ENCODE measurements at places on chromosomes 16 and 17.
A peak's percentile ranks its signal among the peaks of the same experiment; 100 is the strongest.

GRCh38 chr17:49520386-49521087, 25.4 kb downstream of the NGFR start:
- no peak for DNase-seq

DNA sequence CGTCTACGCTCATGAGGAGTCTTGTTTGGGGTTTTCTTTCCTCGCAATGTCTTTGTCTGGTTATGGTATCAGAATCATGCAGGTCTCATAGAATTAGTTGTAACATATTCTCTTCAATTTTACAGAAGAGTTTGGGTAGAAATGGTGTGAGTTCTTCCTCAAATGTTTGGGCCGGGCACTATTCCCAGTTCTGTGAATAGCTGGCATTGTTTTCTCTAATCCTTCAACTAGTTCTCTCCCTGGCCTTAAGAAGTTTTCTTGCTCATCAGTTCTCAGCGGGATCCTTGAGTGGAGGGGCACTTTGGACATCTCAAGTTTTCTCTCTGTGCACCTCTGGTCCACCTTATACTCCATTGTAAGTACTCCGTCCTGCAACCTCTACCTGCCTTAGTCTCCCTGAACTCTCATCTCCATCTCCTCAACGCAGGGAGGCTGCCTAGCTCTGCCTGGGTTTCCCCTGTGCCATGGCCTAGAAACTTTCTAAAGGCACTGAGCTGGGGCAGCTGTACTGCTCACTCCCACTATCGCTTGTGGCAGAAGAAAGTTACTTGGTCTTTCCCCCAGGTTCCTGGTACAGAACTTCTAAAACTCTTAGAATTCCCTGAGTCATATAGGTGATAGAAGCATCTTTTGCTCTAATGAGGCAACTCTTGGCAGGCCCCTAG, 16.9 kb downstream of the NSMCE1 start:
- DNase-seq, result no peak

GRCh38 chr17:49369760-49370159, 7.7 kb upstream of the ZNF652 start:
- no peak for DNase-seq

DNA sequence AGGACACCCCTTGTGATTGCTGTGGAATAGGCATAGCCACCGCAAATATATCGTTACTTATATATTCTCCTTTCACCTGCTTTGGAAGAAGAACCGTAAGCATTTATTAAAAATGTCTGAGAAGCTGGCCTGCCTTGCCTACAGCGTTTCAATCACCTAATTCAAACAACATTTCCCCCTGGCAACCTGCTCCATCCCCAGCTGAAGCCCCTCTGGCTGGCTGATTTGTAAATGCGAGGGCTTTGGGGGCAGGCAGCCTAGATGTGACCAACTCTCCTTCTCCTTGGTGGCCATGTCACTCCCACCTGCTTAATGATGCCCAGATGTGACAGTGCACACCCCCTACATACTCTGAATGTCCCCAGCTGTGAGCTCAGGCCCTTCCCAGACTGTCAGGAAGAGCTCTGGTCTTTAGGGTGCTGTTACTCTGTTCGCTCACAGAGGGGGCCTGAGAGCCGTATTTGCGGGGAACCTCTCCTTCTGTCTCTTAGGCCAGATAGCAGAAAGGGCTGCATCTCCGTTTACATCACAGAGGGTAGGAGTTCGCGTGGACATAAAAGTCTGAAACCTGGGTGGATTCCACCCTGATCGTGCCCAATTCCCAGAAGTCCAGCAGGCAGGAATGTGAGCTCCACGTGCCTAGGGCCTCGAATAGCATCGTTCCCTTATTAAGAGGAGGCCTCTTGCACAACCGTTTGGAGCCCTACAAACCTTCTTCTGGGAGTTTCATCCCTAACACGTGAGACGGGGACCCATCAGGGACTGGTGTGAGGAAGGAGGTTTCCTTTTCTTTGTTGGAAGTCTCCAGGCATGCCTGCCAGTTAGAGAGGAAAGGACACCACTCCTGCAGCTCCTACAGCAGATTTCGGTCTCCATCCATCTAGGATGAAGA, 2.4 kb upstream of the SDK2 start:
- DNase-seq, result no peak

- no peak for DNase-seq
Observed at GRCh38 chr17:82300707-82301270, 16.6 kb downstream of the CD7 start.

- no peak for DNase-seq
Observed at GRCh38 chr16:397135-397661, at the start of gene NME4. NME4 (plus strand) TSS chr16:397199; CDS start chr16:397223, 24 bp downstream.

DNA sequence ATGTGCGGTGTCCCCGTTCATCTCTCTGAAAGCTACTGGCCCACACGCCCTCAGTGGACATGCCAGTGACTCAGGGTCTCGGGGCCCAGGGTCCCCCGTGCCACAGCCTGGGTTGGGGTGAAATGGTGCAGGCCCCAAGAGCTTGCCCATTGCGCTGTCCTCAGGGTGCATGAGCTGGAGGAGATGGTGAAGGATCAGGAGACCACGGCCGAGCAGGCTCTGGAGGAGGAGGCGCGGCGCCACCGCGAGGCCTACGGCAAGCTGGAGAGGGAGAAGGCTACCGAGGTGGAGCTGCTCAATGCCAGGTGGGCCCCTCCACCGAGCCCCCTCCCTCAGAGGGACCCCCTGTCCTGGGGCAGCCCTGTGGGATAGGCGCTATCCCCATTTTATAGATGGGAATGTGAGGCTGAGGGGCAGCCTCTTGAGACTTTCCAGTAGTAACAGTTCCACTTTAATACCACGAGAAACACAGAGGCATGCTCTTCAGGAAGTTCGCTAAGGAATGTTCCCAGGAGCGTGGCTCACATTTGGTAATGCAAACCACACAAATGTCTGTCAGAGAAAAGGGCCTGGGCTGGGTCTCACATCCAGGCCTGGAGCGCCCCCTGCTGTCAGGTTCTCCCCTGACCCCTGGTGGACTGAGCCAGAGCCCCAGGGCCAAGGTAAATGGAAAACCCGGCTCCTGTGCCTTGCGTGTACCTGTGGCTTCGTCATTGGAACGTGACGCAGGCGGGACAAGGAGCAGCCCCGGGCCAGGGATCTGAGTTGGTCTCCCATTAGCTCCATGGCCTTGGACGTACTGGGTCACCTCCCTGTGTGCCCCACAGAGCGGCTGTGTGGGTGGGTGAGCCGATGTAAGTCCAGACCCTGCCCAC, 133.7 kb downstream of the RAB11FIP4 start:
- peak; percentile 79 for DNase-seq

DNA sequence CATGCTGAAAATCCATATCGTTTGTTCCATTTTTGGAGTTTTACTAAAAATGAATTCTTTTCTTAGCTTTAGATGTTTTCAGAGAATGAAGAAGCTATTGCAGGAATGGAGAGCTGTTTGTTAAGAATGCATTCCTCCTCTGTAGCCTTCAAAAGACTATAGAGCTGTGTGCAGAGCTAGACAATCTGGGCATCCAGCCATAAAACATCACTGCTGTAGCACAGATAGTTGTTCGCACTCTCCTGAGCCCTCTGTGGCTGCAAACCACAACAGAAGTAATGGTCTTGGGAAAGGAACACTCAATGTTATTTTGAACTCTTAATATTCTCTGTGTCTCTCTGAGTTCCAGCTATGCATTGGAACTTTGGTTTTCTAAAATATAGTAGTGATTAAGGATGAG, 4.9 kb downstream of the TNRC6C start:
- no peak for DNase-seq

DNA sequence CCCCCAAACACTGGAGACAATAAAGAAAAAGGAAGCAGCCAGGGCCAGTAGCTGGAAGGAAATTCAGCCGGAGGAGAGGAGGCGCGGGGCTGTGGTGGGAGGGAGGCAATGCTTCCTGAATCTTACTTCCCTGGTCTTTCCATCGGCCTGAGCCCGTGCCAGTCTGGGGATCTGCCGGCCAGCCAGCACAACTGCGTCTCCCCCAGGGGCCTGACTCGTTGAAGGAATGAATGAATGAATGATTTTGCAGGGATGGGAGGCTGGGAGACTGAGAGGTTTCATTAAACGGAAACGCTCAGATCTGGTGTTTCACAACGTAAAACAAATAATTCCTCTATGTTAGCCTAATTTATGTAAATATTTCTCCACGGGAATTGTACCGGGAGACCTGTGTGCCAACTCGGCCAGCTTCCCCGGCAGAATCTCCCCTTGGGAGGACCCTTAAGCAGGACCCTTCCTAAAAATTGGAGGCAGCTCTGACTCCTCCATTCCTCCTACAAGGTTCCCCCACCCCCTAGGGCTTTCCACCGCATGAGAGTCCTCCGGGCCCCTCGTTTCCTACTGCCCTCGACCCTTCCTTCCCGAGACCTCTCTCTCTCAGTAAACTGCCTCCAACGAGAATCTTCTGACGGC, 1.3 kb upstream of the BAIAP2 start:
- no peak for DNase-seq

DNA sequence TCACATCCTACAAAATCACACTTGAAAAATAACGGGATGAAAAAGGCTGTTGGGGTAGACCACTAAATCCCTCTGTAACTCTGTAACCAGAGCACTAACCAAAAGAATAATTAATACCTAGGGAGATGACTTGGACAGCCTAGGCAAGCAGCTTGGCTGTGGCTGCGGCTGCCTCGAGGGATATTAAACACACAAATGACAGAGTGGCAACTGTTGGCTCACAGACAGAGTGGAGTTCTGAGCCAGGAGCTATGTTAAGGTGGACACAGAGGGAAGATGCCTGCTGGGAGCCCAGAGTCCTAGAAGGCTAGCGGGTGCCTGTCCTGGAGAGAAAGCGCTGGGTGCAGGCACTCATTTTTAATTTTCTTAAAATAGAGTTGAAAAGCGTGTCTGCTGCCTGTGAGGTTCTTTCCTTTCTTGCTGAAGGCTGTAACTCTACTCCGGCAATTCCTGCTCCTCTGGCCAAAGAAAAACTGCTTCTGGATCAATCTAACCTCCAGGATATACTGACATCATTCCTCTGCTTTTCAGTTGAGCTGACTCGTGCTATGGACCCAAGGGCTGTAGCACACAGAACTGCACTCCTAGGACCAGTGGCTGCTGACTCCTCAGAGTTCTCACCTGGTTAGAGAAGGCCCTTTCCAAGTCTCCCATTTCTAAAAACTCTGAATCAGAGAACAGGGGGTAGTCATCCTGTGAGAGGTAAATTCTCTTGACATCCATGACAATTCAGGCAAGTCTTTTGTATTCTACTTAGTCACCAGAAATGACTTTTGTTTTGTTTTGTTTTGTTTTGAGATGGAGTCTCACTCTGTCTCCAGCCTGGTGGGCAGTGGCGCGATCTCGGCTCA, 147.9 kb downstream of the STX8 start:
- no peak for DNase-seq

- no peak for DNase-seq
Observed at GRCh38 chr17:68437979-68438822, 19.1 kb downstream of the WIPI1 start.

GRCh38 chr17:61582593-61582992, 8.4 kb downstream of the NACA2 start:
- no peak for DNase-seq

DNA sequence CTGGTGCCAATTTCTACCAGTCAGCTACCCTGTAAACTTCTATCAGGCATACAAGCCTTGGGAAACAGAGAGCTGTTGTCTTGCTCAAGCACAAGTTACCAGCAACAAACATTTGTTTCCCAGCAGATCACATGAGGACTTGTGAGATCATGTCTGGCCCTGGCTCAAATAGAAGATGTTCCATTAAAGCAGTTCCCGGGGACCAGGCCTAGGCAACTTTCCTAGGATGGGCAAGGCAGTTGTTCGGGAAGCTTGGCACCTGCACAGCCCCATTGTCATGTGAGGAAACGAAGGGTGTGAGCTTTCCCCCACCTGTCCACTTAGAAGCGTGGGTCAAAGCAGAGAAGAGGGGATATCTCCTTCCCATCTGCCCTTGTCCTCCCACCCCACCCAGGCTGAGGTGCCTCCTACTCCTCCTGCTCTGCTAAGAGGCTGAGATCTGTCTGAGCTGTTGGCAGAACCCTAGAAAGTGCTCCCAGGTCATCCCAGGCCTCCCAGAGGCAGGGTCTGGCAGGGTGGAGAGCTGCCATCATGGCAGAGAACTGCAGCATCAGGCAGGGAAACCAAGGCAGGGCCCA, 11.2 kb upstream of the SLC47A2 start:
- no peak for DNase-seq

DNA sequence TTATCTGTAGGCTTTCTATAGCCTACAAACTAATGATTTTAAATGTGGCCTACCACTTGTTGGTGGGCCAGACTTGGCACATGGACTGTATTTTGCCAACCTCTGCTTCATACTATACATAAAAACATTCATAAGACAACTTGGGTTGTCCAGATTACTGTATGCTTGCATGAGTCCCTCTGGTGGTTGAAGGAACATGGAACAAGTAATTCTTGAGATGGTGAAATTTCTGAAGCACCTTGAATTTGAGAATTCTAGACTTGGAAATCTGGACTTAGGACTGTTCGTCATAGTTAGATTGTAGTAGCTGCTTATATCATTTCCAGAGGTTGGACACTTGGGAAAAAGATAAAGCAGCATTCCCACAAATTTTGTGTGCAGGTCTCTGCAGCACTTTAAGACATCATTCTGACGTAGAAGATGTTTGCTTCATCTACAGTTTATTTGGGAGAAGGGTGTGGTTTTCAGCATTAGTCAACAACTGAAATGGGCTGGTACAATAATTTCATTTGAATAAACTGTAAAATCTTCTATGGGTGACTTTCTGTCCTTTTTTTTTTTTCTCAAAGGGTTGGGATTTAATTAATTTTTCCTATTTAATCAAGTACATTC, 31.2 kb downstream of the NFATC3 start:
- no peak for DNase-seq

DNA sequence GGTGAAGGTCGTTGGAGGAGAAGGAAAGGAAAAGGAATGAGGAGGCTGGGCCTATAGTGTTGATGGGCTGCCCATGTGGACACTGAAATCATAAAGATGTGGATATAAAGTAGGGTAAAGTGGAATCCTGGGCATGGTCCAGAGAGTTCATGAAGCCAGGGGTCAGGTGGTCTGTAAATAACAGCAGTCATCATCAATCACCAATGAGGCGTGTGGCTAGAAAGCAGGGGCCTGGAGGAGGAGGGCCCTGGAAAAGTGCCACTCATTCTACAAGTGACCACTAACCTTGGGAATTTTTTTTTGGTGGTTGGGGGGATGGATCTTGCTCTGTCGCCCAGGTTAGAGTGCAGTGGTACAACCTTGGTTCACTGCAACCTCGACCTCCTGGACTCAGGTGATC, 115.3 kb upstream of the NOL11 start:
- no peak for DNase-seq
